ENCODE measurements at places on chromosomes 1 and 21.

DNA sequence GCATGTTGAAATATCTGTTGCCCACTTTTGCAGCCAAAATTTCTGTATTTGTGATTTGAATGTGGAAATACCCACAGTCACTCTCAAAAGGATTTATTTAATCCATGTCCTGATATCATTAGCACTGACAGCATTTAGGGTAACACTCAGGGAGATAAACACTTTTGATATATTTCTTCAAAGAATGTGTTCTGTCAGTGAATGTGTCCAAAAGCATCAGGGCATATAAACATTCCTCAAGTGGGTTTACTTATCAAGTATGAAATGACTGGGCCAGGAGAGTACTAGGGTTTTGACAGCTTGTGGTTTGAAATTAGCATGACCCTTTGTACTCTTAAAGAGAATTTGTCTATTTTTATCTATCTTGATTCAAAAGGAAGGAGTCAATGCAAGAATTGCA is 1302.1 kb upstream of the ADGRL2 start:
- no peak for DNase-seq

GRCh38 chr1:27109103-27109822 is 45.7 kb downstream of the SLC9A1 start:
- DNase-seq, result no peak

GRCh38 chr1:214516434-214517326 is 34.7 kb downstream of the PTPN14 start:
- no peak for DNase-seq

- no peak for DNase-seq
Measured at GRCh38 chr1:8925406-8925805, 20.3 kb upstream of the CA6 start.

DNA sequence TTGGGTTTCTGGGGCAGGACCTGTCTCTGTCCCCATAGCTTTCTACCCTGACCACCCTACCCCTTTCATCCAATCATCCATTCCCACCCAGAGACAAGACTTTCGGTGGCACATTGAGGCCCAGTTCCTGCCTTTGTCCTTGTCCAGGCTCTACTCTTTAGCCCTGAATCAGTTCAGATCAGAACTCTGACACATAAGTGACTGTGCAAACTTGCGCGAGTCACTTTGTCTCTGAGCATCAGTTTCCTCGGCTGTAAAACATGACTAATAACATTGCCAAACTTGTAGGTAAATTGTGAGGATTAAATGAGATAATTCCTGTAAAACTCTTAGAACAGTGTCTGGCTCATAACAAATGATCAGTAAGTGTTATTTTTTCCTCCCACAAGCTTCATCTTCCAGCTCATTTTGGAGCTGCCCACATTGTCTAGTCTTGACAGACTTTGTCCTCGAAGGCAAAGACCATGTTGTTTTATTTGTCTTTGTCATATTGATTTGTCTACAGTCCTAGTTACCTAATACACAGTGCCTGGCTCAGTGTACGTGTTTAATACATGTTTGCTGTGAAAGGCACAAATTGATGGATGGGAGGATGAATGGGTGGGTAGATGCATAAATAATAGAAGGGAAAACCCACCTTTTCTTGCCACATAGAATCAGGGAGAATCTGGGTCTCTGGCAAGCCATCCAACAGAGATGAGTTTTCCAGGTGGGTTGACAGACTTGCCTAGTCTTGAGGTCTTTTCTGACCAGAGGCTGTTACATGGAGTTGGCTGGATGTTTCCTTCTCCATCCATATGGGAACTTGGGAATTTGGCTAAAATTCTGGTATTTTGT is 262.9 kb downstream of the OMA1 start:
- no peak for DNase-seq

GRCh38 chr1:35795295-35795694 is 12.5 kb upstream of the AGO4 start:
- no peak for DNase-seq

DNA sequence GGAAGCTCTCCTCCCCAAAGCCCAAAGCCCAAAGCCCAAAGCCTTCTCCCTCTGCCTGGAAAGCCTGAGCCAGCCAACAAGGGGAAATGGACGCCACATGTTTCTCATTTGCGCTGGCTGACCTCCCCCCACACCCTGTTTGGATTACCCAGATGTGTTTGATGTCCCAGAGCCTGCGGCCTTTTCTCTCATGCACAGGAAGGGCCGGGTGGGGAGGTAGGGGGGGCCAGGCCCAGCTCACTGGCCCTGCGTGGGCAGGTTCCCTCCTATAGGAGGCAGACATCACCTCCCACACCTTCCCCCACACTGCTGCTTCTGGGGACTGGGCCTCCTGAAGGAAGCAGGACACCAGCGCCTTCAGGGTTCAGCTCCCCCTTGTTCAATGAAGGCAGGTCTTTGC is 116.3 kb downstream of the NAV1 start:
- DNase-seq, result no peak

- DNase-seq, result no peak
Measured at GRCh38 chr1:33316601-33317000, 4.3 kb downstream of the A3GALT2 start.

DNA sequence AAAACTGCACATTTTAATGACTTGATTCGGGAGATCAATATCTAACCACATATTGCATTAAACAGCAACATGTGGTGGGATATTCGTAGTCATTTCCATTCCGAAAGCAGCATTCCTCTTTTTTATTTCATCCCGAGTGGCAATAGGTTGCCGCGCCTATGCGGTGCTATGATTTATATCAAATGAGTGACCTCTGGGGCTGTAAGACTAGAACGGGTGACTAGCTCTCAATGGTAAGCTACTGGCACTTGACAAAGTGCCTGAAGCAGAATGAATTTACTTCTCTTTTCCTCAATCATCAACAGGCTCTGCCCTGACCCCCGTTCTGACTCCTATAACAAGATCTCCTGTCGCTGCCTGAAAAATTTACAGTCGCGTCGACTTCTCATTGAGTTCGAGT is 162.3 kb downstream of the ZNF281 start:
- no peak for DNase-seq

GRCh38 chr1:119083479-119083878 is 57.0 kb downstream of the WARS2 start:
- no peak for DNase-seq

- DNase-seq, result no peak
Measured at GRCh38 chr1:24857507-24858133, 72.5 kb downstream of the RUNX3 start.

- DNase-seq, result peak; percentile 71
Measured at GRCh38 chr1:21334214-21335087, 44.2 kb upstream of the ECE1 start.

- no peak for DNase-seq
Measured at GRCh38 chr21:35616090-35616489, 444.2 kb downstream of the SETD4 start.

- DNase-seq, result no peak
Measured at GRCh38 chr1:2080140-2080539, 29.9 kb downstream of the PRKCZ start.

DNA sequence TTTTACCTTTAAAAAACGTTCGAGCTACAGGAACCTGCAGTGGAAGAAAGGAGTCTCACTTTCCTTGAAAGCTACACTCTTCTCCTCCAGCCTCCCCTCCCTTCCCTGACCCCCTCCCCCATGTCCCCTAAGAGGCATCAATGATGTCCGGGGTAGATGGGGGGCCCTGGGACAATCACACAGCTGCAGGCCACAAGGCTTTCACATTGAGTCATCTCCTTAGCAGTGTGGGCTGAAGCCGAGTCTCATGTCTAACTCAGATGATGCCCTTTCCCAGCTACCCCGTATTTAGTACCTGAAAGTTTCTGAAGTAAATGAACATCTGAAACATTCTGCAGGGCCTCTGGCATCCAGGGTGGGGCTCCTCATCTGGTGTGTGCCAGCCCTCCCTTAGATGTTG is 6.3 kb upstream of the GPR25 start:
- peak; percentile 72 for DNase-seq

- no peak for DNase-seq
Measured at GRCh38 chr1:109821831-109822745, 58.4 kb upstream of the EPS8L3 start.

GRCh38 chr1:205189131-205189530 is 22.4 kb downstream of the DSTYK start:
- no peak for DNase-seq

GRCh38 chr21:17513214-17514123 is 626 bp downstream of the CXADR start:
- no peak for DNase-seq

- no peak for DNase-seq
Measured at GRCh38 chr1:183164963-183165362, 21.1 kb upstream of the LAMC2 start.

- DNase-seq, result no peak
Measured at GRCh38 chr1:219757890-219758289, 145.0 kb upstream of the ZC3H11B start.

DNA sequence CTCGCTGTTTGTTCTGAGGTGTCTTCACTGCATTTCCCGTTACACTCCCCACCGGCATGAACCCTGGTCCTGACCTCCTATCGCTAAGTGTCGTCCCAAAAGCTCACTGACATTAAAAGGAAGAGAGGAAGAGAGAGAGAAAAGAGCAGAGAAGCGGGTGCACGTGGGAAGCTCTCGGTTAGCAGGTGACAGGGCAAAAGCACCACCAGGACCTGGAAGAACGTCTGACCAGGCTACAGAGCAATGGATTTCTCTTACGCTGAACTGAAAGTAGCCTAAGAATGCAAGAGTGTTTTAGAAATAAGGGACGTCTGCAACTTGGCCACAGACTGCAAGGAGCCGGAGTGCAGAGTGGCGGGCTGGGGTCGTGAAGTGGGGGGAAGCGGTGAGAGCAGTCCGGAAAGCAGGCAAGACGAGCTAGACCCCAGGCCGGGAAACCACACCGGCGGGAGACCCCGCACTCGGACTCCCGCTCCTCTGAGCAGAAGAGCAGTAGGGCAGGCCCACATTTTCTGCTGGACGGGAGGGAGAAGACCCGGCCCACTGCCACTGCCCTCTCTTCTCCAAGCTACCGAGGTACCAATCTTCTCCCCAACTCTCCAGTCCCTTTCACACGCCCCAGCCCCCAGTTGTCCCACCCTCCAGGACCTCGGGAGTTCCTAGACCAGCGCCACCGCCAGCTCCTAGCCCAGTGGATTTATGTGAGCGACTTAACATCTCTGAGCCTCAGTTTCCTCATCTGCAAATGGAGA is 8.3 kb upstream of the MPZL1 start:
- DNase-seq, result no peak

GRCh38 chr1:215007880-215008279 is 74.7 kb upstream of the KCNK2 start:
- no peak for DNase-seq

DNA sequence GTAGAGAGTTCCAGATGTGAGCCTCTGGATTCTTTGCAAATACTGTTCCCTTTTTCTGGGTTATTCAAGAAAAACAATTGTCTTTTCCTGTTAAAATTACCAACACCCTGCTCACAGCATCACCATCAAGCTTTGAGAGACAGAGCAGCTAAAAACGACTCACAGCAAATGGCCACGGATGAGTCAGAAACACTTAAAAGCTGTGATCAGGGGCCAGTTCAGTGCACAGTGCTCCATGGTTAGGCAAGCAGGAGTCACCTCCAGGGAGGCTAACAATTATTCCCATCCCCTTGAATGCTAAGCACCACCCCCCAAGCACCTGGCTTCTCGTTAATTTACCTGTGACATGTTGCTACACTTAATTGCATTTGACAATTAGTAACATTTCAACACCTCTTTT is 128.4 kb upstream of the CAMK1G start:
- DNase-seq, result no peak

GRCh38 chr1:11711490-11711889 is 20.0 kb downstream of the DRAXIN start:
- DNase-seq, result no peak

DNA sequence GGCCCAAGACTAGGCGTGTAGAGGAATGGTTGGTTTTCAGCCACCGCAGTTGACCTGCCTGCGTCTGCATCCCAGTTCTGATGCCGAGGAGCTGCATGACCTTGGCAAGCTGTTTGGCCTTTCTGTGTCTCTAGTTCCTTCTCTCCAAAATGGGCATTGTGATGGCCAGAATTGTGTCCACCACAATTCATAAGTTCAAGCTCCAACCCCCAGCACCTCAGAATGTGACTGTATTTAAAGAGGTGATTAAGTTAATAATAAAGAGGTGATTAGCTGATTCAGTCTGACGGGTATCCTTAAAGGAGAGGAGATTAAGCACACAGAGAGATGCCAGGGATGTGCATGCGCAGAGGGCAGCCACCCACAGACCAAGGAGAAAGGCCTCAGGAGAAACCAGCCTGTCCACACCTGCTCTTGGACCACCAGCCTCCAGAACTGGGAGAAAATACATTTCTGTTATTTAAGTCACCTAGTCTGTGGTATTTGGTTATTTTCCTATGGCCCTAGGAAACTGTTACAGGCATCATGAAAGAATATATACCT is 28.5 kb downstream of the MAB21L3 start:
- no peak for DNase-seq

- DNase-seq, result no peak
Measured at GRCh38 chr1:173688300-173688699, 18.6 kb upstream of the ANKRD45 start.

GRCh38 chr1:47871799-47872353 is 125.3 kb downstream of the TRABD2B start:
- no peak for DNase-seq

DNA sequence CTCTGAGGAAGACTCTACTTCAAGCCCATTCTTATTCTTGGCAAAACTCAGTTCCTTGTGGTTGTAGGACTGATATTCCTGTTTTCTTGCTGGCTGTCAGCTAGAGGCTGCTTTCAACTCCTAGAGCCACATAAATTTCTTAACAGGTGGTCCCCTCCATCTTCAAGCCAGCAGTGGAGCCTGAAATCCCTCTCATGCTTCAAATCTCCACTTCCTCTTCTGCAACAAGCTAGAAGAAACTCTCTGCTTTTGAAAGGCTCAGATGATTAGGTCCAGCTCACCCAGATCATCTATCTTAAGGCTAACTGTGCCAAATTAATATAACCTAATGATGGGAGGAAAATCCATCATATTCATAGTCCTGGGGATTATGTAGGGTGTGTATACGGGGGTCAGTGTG is 43.2 kb upstream of the CD34 start:
- DNase-seq, result no peak

DNA sequence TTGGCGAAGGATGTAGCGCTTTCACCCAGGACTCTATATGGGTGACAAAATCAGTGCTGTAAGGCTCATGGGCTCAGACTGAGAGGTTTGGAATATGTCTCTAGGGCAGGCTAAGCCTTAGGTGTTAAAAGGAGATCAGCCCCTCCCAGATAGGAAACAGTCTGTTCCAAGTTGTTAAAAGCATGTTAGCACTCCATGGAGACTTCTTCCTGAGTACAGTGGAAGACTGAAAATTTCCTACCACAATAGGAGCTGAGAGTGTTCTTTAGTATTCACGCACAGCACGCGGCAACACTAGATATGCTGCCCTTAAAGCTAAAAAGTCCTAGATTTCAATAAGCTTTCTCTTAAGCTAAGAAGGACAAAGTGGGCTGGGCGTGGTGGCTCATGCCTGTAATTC is 122.1 kb downstream of the TRABD2B start:
- no peak for DNase-seq

GRCh38 chr21:45802425-45802824 is 158.9 kb downstream of the PCBP3 start:
- no peak for DNase-seq

GRCh38 chr1:100597061-100597741 is 59.3 kb downstream of the GPR88 start:
- DNase-seq, result no peak

- DNase-seq, result no peak
Measured at GRCh38 chr1:195939844-195940243, 668.4 kb downstream of the KCNT2 start.

GRCh38 chr21:36246080-36246631 is 73.8 kb upstream of the MORC3 start:
- DNase-seq, result no peak

Measured in stimulated activated CD8-positive, alpha-beta memory T cell treated with anti-CD3 and anti-CD28 coated beads, Interleukin-15, amount 100 ng/mL, for 48 hours (primary cell).